ENCODE measurements at places on chromosomes 11 and 22. TPM values are rescaled to one million over a fixed set of nuclear protein-coding genes. Genes with fewer than 3 reads are reported as not detected.

DNAJB7 gene
- total RNA-seq = not detected

MGAT3 gene
- not detected for total RNA-seq

HEPHL1 gene
- not detected for total RNA-seq

IL17REL gene
- not detected for total RNA-seq

OSBP2 gene
- total RNA-seq = not detected

SLC5A4 gene
- total RNA-seq = not detected

IGF2 gene
- 17.6 TPM for total RNA-seq

PDGFB gene
- 5.1 TPM for total RNA-seq

NXPE4 gene
- not detected for total RNA-seq

RCN1 gene
- 309 TPM for total RNA-seq

SMARCB1 gene
- total RNA-seq = 121 TPM

SLC22A8 gene
- not detected for total RNA-seq

SLN gene
- not detected for total RNA-seq

GLYATL2 gene
- not detected for total RNA-seq

KLHDC7B gene
- total RNA-seq = not detected

NFAM1 gene
- not detected for total RNA-seq

KREMEN1 gene
- total RNA-seq = 4.4 TPM

MPEG1 gene
- total RNA-seq = not detected

RIMBP3B gene
- total RNA-seq = not detected

IGLL1 gene
- total RNA-seq = not detected

MMP10 gene
- total RNA-seq = not detected

FAM111A gene
- 23.6 TPM for total RNA-seq

PRRG4 gene
- total RNA-seq = 0.18 TPM

MS4A14 gene
- total RNA-seq = not detected

BDNF gene
- total RNA-seq = 2.0 TPM

TSPAN4 gene
- 276 TPM for total RNA-seq

MIOX gene
- not detected for total RNA-seq

GPHA2 gene
- total RNA-seq = not detected

FOLR3 gene
- not detected for total RNA-seq

TRIM6 gene
- total RNA-seq = 7.1 TPM

PTPN5 gene
- total RNA-seq = not detected

MUC2 gene
- not detected for total RNA-seq

ELMOD1 gene
- total RNA-seq = 0.29 TPM

DGCR6 gene
- total RNA-seq = not detected

IFITM2 gene
- 142 TPM for total RNA-seq

LRRC32 gene
- total RNA-seq = 6.9 TPM

ZNF280B gene
- total RNA-seq = 0.53 TPM

OR51E2 gene
- not detected for total RNA-seq

FOLR2 gene
- not detected for total RNA-seq

HORMAD2 gene
- not detected for total RNA-seq

RNF215 gene
- 26.5 TPM for total RNA-seq

SERPIND1 gene
- 0.71 TPM for total RNA-seq

NXPE2 gene
- not detected for total RNA-seq

TP53AIP1 gene
- total RNA-seq = not detected

OR51I2 gene
- not detected for total RNA-seq

NRXN2 gene
- total RNA-seq = not detected

POU2AF2 gene
- total RNA-seq = not detected

CALCA gene
- total RNA-seq = not detected

MPZL3 gene
- under 0.01 TPM for total RNA-seq

ART5 gene
- not detected for total RNA-seq

SLC22A25 gene
- not detected for total RNA-seq

KDM4E gene
- not detected for total RNA-seq

ARHGEF17 gene
- total RNA-seq = 26.5 TPM

VPREB1 gene
- total RNA-seq = not detected

TMEM151A gene
- total RNA-seq = not detected

OR51B4 gene
- not detected for total RNA-seq

OR10AG1 gene
- total RNA-seq = not detected
